ENCODE measurements at places on chromosomes 11 and 22. TPM values are rescaled to one million over a fixed set of nuclear protein-coding genes. Genes with fewer than 3 reads are reported as not detected.

Gene IFITM10
- total RNA-seq, result 0.33 TPM

Gene MPEG1
- not detected for total RNA-seq

Gene PHF21B
- not detected for total RNA-seq

Gene IL17REL
- 0.17 TPM for total RNA-seq

Gene TRPM5
- total RNA-seq, result not detected

Gene SLC22A24
- total RNA-seq, result not detected

Gene CDC45
- total RNA-seq, result 12.4 TPM

Gene MOV10L1
- 19.4 TPM for total RNA-seq

Gene OR5A1
- under 0.01 TPM for total RNA-seq

- no peak for DNase-seq
These were observed 825.6 kb downstream of the TBC1D22A start for GRCh38 chr22:47587861-47588577.

- DNase-seq, result peak; percentile 7
These were observed 52.9 kb upstream of the RTL6 start for GRCh38 chr22:44550711-44551491.

DNA sequence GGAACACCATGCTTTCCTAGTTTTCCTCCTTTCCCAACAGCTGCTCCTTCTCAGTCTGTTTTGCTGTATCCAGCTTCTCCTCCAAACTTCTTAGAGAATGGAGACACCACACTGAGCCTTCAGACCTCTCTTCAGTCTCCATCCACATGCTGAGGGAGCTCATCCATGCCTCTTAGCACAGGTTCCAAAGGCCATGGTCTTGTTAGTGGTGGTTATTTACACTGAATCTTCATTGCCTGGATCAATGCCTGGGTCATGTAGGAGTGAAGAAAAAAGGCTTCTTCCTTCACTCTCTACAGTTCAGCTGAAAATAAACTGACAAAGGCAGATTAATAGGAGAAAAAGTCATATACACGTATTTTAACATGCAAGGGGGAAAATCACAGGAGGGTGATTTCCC lies 3.1 kb upstream of the SAA4 start:
- no peak for DNase-seq

DNA sequence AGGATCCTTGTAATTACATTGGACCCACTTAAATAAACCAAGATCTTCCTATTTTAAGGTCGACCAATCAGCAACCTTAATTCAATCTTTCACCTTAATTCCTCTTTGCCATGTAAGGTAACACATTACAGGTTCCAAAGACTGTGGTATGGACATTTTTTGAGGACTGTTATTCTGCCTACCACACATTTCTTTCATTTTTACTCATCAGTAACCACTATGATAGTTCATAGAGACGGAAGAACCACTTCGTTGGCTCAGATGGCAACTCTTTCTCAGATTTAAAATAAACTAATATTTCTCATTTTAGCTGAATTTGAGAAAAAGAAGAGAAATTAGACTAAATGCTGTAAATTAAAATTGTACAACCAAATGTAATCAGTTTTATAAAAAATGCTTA lies 96.3 kb downstream of the PAX6 start:
- no peak for DNase-seq

DNA sequence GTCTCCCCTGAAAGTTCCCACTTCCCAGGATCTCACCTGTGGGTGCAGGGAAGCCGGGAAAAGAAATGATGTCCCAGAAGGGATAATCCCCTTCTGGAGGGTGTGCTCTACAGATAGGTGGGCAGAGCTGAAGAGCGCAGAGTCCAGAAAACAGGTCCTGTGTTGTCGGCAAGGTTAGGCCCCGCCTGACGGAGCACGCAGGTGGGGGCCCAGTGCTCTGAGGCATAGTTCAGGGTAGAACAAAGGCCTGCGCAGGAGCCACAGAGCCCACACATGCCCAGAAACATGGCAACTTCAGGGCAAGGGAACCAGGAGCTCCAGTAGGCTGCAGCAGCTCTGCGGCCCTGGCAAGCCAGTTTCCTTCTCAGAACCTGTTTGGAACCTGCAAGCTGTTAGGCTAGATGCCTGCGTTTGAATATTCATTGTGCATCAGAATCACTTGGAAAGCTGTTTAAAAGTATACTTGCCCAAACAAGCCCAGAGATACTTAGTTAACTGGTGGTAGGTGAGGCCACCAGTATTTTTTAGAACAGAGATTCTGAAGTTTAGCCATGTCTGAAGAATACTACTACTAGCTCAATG lies 386.6 kb downstream of the BUD13 start:
- no peak for DNase-seq

DNA sequence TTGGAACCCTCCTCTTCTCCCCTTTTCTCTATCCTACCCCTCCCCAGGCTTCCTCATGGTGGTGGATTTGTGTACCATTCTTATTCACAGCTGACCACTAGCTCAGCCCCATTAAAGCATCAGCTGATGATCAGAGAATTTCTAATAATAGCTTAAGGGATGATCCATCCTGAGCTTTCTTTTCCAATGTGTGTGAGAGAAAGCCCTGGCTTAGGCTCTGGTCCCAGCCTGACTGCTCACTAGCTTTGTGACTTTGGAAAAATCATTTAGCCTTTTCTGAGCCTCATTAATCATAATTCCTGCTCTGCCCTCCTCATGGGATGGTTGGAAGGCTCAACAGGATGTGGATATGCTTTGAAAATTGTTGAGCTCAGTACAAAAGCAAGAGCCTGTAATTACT lies 26.3 kb upstream of the CCDC90B start:
- no peak for DNase-seq

- DNase-seq, result no peak
These were observed 8.1 kb upstream of the ANO3 start for GRCh38 chr11:26323837-26324236.

DNA sequence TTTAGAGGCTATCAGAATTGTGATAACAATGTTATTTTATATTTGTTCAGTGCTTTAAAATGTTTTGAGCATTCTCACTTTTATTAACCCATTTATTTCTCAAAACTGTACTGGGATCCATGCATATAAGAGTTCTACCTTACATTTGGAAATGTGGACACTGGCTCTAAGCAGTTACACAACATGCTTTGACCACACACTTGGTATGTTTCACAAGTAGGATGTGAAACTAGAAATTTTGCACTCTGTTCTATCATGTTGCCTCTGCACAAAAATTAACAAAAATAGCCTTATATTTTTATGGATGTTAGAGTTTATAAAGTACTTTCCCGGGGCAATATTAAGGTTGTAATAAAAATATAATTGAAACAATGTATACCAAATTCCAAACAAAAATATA lies 126.9 kb upstream of the CHORDC1 start:
- DNase-seq, result no peak

- DNase-seq, result no peak
These were observed 11.5 kb upstream of the TPP1 start for GRCh38 chr11:6630632-6631291.

DNA sequence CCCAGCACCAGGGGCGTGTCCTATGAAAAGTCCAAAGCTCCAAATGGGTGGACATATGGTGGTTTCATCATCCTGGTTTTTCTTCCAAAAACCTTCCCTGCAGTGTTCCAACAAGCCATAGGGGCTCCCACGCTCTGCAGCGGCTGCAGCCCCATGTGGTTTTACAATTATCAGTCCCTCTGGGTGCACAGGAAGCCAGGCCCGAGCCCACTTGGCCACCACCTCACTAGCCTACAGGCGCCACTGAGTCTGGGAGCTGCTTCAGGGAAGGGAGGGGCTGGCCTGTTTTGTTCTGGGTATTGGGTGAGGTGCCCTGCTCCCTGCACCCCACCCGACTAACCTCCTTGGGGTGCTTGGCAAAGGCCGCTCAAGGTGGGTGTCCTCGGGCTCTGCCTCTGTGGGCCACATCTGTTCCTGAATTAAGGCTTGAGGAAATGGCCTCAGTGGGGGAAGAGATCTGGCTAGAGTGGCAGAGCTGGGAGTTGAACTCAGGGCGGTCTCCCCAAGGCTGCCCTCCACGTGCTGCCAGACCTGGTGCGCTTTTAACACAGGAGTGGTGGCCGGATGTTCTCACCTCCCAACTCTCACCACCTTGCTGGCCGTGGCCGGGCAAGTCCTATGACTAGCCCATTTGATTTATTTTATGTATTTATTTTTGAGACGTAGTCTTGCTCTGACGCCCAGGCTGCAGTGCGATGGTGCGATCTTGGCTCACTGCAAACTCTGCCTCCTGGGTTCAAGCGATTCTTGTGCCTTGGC lies 5.3 kb upstream of the CDC42BPG start:
- no peak for DNase-seq

GRCh38 chr11:107675902-107676301 lies 36.0 kb downstream of the SLN start:
- no peak for DNase-seq

DNA sequence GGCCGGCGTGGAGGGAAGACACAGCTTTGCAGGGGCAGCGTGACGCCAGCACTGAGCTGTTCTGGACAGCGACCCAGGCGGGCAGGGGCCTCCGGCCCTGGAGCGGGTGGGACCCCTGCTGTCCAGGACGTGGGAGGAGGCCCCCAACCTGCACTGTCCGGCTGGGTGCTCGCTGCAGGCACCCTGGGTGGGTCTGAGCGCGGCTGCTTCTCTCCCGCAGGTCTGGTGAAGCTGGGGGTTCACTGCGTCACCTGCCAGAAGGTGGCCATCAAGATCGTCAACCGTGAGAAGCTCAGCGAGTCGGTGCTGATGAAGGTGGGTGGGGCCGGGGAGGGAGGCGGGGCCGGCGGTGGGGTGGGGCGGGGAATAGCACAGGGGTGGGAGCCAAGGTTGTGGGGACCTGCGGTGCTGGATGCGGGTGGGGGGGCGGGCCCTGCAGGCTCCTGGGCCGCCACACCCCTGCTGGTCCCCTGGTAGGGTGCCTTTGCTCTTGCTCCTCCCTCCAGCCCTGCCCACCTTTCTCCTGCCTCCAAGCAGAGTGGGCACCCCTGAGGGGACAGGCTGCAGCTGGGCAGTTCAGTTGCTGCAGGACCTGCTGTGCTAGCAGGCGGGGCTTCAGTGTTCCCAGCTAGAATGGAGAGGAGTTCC lies 46.2 kb downstream of the BRSK2 start:
- DNase-seq, result no peak

- DNase-seq, result no peak
These were observed 33.7 kb downstream of the USP28 start for GRCh38 chr11:113841691-113842090.

- DNase-seq, result no peak
These were observed 78.0 kb downstream of the MYEOV start for GRCh38 chr11:69371731-69372588.

DNA sequence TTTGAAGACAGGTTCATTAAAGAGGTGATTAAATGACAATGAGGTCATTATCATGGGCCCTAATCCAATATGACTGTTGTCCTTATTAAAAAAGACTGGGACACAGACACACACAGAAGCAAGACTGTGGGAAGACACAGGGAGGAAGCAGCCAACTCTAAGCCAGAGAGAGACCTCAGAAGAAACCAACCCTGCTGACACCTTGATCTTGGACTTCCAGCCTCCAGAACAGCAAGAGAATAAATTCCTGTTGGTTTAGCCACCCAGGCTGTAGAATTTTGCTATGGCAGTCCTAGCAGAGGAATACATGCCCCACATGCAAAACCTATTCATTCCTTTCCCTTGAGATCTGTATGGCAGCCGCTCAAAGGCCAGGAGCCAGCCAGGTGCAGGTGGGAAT lies 35.6 kb upstream of the CACNG2 start:
- no peak for DNase-seq

GRCh38 chr11:101668236-101668635 lies 84.4 kb upstream of the TRPC6 start:
- no peak for DNase-seq

GRCh38 chr22:43819931-43820640 lies 8.0 kb upstream of the EFCAB6 start:
- DNase-seq, result no peak

DNA sequence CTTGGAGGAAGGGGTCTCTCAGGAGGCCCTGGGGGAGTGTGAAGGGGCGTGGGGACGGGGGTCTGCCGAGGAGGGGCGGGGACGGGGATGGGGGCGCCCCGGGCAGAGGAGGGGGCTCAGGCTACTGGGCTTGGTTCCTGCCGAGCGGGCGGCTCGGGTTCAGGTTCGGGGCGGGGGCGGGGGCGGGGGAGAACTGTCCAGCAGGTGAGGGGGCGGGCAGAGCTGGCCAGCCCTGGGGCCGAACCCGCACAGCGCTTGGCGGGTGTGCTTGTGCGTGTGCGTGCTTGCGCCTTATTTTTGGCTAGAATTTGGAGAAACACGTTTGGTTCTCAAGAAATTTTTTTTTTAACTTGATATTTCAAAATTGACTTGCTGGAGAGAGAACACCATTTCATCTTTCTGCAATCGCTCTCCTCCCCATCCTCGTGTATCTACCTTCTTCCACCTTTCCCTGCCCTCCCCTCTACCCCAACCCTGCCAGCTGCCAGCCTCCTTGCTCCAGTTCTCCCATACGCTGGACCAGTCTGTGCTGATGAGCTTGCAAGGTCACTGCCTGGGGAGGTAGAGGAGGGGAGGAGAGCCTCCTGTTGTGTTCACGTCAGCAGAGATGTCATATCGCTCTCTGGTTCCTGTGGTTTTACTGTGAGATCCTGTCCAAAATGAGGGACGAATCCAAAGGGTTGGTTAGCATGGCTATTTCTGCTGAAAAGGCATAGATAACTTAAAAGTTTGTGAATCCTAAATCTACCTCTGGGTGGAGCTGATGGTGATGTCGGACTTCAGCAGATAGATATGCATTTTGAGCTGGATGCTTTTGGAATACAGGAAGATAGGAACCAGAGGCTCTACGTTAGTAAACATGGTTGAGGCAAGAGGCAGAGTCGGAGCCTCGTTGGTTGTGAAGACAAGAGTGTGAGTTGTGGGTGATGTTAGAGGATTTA lies 668 bp downstream of the MADD start:
- DNase-seq, result peak; percentile 39

GRCh38 chr22:24149198-24149590 lies 32.1 kb upstream of the SUSD2 start:
- DNase-seq, result no peak

DNA sequence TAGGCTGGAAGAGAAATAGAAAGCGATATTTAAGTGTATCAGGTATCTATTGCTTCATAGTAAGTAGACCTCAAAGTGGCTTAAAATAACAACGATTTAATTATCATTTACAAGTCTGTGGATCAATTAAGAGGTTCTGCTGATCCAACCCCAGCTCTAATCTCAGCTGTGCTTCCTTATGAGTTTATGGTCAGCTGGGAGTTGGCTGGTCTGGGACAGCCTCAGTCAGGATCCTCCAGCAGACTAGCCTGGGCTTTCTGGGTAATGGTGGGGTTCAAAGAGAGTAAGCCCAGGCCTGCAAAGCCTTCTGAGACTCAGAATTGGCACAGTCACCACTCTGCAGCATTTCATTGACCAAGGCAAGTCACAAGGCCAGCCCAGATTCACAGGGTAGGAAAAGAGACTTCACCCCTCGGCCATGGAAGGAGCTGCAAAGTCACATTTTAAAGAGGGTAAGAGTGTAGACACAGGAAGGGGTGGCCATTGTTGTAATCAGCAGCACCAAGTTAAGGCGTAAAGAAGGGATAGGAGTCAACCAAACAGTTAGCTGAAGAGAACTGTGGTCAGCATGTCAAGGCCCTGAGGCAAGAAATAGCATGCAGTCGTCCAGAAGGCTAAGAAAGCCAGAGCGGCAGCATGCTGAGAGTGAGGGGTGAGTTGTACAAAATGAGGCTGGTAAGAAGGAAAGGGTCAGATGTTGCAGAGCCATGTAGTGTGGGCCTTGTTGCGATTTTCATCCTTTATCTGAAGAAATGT lies 168.2 kb downstream of the ETS1 start:
- DNase-seq, result no peak
